Left lobe of liver (tissue), 2 donors: ENCODE measurements at places on chromosomes 7 and 10. TPM values are rescaled to one million over a fixed set of nuclear protein-coding genes. Genes with fewer than 3 reads are reported as not detected.

GRCh38 chr10:29811751-29812427 is 177.1 kb upstream of the SVIL start:
- no peak for DNase-seq

DNA sequence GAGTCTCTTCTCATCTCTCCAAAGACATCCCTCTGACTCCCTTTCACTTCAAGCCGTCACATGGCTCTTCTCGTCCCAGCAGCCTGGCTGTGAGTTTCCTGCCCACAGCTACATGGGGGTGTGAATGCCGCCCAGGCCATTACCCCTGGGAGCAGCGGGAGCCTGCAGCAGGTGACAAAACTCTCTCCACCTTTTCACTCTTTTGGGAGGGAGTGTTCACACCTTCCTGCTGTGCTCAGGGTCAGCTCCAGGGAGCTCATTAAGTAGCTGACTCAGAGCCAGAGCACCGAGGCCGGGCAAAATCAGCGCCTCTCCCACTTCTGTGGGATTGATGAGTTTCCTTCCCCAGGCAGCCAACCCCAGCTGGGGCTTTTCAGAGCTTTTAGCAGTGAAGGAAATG is 271.3 kb downstream of the TYW1 start:
- DNase-seq: no peak

DNA sequence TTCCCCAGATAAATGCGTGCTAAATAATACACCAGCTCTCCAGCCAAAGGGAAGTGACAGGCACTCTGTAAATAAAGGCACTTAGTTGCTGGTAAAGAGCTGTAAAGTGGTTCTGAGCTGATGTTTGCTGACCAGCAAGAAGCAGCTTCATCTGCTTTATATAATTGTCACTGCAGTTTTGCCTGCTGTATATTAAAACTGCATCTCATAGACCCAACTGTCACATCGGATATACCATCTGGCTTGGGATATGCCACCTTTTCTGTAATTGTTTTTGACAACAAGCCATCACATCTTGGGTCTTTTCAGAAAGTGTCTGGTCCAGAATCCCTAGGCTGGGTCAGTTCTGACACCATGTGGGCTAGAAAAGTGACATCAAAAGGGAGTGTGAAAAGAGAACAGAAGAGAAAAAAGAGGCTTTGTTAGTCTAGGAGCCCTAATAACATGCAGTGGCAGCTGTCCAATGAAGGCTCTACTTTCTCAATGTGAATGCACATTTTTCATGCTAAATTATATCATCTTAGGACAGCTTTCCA is 697.6 kb downstream of the KCNMA1 start:
- no peak for DNase-seq

Gene TACC2
- 21.5 TPM for total RNA-seq

DNA sequence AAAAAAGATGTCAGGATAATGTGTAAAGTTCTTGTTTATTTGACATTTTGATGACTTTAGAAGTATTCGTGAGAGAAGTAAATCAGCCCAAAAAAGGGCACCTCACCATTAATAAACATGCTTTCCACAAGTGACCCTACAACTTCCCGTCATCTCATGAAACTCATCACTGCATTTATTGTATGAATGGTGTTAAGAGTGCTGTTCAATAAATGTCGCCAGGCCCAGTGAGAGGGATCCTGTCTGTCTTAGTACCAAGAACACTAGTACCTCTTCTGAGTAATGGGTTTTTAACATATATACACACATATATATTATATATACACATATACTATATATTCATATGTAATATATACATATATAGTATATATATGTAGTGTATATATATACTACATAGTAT is 61.9 kb downstream of the TMEM26 start:
- DNase-seq: no peak
